Gastroesophageal sphincter (tissue), 4 donors: ENCODE measurements at places on chromosomes 11 and 22.

- no peak for ATAC-seq
Measured at GRCh38 chr22:50296658-50297490, 10.6 kb downstream of the PLXNB2 start.

- no peak for ATAC-seq
Measured at GRCh38 chr22:20218326-20218872, 49.7 kb downstream of the RTN4R start.

DNA sequence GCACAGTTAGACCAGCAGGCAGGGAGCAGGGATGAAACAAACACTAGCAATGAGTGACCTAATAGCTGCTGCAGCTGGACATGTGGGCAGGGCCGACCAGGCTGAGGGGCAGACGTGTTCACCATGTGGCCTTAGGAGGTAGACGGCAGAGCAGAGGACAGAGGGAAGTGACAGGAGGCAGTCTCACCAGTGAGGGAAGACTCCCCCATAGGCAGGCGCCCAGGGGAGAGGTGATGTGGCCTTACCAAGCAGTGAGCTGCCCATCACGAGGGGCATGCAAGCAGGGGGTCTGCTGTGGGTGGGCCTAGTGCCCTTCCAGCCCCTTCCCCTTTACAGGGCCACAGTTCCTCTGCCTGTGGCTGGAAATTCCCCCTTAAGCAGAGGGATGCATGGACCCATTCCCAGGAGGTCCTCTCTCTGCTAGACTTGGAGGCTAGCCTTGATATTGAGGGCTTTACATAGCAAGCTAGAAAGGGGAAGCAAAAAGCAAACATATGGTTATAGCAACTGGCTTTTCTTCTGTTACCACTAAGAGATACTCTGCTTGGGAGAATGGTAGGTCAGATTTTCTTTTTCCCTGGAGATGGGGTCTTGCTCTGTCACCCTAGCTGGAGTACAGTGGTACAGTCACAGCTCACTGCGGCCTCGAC is 67.6 kb downstream of the MPPED1 start:
- no peak for ATAC-seq

- no peak for ATAC-seq
Measured at GRCh38 chr22:26170112-26170492, 840 bp downstream of the SEZ6L start.

DNA sequence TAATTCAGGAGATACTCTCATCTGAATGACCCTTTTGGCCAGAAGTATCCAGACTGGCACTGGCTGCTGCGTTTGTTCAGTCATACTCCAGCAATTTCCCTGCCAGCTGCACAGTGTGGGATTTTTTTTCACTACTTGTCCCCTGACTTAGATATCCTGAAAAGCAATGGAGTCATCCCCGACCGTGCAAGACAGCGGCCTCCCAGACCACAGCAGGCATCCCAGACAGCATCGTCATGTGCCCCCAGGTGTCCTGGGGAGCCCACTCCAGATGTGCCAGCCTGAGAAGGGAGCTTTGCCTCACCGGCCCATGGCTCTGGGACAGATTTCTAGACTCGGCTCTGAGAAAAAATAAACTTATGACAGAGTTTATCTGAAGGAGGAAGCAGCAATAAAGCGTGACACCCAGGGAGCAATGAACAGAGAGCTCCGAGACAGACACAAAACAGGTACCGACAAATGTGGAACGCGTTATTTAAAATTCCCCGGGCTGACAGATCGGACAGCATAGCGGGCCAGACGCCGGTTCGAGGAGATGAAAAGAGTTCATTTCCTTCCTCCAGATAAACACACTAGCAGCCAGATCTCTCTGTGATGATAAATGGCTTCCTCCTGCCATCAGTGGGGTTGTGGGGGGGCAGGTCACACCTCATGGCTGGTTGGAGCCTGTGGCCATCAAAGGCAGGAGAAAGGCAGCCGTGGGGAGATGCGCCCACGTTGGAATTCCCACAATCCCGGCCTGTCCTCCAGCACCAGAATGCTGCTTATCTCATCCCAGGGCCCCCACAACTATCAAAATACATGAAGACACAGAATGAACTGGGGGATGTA is 106.4 kb upstream of the FGF3 start:
- no peak for ATAC-seq

DNA sequence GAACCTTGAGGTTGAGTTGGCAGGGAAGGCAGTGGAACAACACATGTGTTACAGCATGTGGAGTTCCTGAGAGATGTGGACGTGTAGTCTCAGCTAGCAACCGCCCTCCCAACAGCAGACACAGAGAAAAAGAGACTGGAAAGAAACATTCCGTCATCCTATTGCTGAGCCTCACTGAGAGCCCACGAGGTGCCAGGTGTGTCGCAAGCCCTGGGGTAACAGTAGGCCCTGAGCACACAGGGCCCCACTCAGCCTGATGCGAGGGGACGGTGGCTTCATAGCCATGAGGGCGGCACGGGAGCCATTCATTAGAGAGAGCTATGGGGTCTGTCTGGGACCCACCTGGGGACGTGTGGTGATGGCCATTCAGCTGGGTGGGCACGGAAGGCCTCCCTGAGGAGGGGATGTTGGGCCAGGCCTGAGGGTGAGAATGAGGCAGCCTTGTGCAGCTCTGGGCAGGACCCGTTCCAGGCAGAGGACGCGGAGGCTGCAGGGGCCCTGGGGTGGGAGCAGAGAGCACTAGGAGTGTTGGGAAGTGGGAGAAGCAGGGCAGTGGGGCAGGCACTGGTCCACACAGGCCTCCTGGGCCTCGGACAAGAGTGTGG is 26.2 kb downstream of the MPPED1 start:
- no peak for ATAC-seq

GRCh38 chr11:19670030-19670791 is 42.4 kb upstream of the NAV2 start:
- no peak for ATAC-seq

GRCh38 chr11:101497291-101497690 is 86.5 kb downstream of the TRPC6 start:
- no peak for ATAC-seq

DNA sequence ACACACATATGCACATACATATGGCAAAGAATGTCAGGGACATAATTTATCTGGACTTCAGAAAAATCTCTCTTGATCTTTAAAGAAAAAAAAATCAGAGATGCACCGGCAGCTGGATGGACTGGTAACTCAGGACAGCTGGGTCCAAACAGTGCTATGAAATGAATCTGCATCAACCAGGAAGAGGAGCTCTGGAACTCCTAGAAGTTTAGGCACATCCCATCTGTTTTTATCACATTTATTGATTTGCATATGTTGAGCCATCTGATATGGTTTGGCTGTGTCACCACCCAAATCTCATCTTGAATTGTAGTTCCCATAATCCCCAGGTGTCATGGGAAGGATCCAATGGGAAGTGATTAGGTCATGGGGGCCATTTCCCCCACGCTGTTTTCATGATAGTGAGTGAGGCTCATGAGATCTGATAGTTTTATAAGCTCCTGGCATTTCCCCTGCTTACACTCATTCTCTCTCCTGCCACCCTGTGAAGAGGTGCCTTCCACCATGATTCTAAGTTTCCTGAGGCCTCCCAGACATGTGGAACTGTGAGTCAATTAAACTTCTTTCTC is 87.7 kb upstream of the AKIP1 start:
- ATAC-seq, result no peak

- no peak for ATAC-seq
Measured at GRCh38 chr11:72228844-72229231, 4.3 kb downstream of the INPPL1 start.

DNA sequence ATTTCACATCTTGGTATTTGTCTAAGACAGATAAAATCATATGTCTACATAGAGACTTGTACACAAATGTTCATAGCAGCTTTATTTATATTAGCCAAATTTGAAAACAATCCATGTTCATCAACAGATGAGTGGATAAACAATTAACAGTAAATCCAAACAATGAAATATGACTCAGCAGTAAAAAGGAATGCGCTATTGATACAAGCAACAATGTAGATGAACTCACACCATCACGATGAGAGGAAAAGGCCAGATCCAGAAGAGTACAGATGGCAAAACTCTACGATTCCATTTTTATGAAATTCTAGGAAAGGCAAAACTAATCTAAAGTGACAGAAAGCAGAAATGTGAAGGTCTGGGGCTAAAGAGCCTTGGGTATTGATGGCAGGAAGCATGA is 384.3 kb downstream of the NTM start:
- ATAC-seq, result no peak

DNA sequence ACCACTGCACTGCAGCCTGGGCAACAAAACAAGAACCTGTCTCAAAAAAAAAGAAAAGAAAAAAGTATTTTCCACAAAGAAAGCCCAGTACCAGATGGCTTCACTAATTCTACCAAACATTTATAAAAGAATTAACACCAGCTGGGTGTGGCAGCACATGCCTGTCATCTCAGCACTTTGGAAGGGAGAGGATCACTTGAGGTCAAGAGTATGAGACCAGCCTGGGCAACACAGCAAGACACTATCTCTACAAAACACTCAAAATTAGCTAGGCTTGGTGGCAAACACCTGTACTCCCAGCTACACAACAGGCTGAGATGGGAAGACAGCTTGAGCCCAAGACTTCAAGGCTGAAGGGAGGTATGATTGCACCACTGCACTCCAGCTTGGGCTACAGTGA is 20.1 kb downstream of the RSF1 start:
- no peak for ATAC-seq

GRCh38 chr11:97850701-97851100 is 1170.0 kb upstream of the CNTN5 start:
- ATAC-seq, result no peak

DNA sequence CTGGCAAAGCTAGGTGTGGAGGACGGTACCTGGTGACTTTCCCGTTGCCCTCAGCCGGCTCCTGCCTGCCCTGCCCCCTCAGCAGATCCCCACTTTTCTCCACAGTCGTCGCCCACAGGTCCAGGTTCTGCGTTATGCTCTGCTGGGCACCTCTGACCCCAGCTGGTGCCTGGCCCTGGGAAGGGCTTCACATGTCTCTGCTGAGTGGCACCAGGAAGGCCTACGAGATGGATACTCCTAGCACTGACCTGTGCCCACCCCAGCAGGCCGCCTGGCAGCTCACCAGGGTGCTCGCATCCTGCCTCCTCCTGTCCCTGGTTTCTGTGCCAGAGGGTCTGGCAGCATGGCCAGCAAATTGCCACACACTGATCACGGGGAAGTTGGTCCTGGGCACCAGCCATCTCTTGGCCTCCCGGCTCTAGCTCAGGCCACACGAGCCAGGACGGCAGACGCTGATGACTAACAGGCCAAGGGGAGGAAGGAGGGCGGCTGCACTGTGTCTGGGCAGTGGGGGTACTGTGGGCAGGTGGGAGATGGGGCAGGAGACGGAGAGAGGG is 13.8 kb downstream of the CARS1 start:
- ATAC-seq, result peak; percentile 70
